Lung microvascular endothelial cell (primary cell): ENCODE measurements at places on chromosomes 11 and 22.

- no peak for DNase-seq
Measured at GRCh38 chr11:45722144-45722543, 56.7 kb upstream of the CHST1 start.

GRCh38 chr22:23681026-23681809 lies 9.6 kb upstream of the RGL4 start:
- DNase-seq = no peak

- no peak for DNase-seq
Measured at GRCh38 chr11:97502201-97502600, 1112.4 kb downstream of the JRKL start.

DNA sequence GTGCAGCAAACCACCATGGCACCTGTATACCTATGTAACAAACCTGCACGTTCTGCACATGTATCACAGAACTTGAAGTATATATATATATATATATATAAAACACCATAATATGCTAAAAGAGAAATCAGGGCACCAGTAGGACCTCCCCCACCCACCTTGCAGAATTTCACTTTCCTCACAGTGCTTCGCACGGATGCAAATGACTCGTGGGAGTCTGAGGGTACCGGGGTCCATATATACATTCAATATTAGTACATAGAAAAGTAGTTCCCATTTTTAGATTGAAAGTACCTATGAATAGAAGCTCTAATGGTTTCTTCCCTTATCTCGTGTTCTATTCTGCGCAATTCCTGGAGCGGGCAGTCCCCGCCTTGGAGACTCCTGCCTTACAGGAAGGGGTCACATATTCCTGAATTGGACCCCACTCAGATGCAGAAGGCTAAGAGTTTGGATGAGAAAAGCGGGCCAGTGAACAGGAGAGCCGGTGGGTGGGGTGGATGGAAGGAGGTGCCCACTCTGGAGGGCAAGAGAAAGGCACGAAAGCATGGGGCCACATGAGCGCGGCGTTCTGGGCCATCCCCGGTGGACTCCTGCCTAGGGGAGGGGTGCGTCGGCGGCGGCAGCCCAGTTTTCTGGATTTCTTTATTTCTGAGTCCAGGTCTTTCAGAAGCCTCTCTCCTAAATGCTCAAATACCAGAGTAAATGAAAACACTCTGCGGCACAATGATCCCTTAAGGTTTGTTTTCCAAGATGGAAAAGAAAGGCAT lies 136.3 kb downstream of the ETS1 start:
- DNase-seq = no peak

- no peak for DNase-seq
Measured at GRCh38 chr11:98453378-98453777, 567.4 kb upstream of the CNTN5 start.

DNA sequence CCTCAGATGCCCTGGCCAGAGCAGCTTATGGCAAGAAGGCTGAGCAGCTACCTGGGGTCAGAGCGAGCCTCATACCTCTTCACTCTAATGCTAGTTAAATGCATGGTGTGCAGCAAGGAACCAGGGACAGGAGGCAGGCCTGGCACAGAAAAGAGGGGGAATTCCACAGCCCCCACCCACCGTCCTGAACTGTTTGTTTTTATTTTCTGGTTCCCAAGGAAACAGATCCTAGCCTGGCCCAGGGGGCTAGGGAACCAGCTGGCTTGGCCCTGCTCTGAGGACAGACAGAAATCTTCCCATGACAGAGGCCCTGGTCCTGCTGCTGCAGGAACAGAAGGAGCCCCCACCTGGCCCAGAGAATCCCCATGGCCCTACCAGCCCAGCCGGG lies 40.4 kb downstream of the SLCO2B1 start:
- peak; percentile 74 for DNase-seq

DNA sequence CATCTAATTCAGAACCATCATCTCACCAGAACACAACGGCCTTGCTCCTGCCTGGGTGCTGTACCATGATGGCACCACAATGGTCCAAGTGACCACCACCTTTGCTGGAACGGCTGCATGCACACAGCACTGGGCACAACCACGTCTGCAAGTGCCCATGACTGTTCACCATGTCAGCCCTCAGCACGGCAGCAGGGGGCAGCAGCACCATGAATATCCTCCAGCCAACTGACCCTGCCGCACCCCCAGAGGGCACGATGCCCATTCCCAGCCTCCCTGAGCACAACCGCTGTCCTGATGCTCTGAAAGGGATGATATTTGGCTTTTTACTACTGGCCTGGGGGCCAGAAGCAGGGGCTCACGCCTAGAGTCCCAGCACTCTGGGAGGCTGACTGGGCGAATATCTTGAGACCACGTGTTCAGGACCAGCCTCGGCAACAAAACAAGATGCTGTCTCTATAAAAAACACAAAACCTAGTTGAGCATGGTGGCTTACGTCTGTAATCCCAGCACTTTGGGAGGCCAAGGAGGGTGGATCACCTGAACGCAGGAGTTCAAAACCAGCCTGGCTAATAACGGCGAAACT lies 25.7 kb downstream of the DRD4 start:
- peak; percentile 77 for DNase-seq
